ENCODE measurements at places on chromosomes 7 and 10.

- peak; percentile 39 for DNase-seq
Observed at GRCh38 chr10:127600479-127600878, 51.4 kb downstream of the NPS start.

DNA sequence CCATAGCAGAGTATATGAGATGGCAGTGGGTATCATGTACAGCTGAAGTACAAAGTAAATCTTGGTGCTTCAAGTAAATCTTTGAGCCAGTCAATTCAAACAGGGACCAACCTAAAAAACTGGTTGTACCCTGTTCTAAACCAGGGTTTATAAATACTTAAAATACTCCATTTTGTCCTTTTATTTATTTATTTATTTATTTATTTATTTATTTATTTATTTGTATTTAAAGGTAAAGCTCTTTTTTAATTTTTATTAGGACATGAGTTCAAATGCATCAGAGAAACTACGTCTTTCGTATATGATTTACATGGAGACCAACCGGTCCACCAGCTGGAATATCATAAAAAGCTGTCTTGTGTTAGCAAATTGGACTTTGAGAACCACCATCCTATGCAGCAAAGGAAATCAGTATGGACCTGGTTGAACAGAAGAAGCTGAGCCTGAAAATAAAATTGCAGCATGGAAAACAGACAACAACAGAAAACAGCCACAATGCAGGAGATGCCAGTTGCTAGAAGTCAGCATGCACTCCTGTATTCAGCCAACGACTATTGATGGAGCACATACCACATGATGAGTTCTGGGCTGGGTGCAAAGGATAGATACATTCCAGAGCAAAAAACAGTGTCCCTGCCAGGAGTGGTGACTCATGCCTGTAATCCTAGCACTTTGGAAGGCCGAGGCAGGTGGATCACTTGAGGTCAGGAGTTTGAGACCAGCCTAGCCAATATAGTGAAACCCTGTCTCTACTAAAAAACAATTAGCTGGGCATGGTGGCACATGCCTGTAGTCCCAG, 60.0 kb downstream of the PLXNA4 start:
- no peak for DNase-seq

DNA sequence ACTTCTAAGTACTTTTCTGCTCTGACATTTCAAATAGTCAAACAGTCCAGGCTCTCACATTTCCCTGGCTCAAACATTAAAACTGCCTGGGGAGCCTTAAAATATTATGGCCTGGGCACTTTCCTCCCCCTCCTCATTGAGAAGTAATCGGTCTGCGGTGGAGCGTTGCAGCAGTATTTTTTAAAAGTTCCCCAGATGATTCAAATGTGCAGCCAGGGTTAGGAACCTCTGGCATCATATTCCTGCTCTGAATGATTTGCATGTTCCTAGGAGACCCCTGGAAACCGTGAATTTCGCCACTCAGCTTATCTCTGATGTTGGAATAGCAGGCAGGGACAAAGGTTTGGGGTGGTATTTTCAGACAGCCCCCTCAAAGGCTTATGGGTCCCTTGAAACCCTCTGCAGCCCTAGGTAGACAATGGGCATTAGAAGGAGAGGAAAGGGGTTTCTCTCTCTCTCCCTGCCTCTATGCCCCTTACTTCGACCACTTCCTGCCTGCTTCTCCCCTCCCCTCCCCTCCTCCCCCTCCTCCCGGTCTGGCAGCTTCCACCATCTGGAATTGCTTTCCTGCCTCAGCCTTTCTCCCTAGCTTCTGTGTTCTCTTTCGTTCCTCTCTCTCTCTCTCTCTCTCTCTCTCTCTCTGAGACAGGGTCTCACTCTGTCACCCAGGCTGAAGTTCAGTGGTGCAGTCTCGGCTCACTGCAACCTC, 622.2 kb downstream of the GALNT17 start:
- peak; percentile 31 for DNase-seq

- DNase-seq = no peak
Observed at GRCh38 chr10:133046390-133046765, 41.3 kb upstream of the ADGRA1 start.

GRCh38 chr10:119919826-119920225, 27.3 kb downstream of the SEC23IP start:
- DNase-seq = no peak

- no peak for DNase-seq
Observed at GRCh38 chr10:110706690-110707098, 62.6 kb downstream of the RBM20 start.

DNA sequence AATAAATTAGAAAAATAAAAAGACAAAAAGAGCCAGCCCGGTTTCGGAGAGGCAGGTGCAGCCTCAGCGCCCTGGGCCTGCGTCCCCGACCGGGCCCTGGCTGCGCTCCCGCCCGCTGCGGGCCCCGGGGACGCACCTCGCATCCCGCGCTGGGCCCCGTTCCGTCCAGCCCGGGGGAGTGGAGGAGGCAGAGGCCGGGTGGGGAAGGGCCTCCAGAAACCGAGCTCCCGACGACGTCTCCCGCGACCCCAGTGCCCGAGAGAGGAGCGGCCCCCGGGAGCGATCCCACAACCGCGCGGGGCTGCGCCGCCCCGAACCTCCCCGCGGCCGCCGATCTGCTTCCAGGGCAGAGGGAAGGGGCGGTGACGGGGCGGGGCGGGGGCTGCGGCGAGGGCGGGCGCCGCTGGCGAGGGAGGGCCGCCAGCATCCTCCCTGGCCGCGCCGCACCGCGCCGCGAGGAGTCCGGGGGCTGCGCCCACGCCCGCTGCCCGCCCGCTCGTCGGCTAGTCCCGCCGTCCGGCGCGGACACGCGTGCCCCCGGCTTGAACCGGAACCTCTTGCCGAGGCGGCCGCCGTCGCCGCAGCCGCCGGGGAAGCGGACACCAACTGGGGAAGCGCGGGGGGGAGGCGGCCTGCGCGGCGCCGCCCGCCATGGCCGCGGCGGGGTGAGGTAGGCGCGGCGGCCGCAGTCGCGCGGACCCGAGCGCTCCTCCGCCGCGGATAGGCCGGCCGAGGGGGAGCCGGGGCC, at the start of gene CCNY:
Gene CCNY, plus strand, starts transcription at position 426 of the 748 bp plus-strand sequence. CDS start 545 bp downstream, outside the sequence.
- peak; percentile 89 for DNase-seq

DNA sequence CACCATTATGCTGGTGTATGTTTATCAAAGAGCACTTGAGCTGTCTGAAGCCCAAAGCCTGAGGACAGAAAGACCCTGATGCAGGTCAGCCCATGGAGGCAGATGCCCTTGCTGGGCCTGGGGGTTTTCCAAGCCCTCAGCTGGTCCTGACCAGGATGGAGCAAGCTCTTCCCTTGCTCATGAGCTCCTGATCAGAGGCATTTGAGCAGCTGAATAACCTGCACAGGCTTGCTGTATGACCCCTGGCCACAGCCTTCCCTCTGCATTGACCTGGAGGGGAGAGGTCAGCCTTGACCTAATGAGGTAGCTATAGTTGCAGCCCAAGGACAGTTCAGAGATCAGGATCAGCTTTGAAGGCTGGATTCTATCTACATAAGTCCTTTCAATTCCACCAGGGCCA, 13.0 kb downstream of the AQP1 start:
- DNase-seq = no peak

DNA sequence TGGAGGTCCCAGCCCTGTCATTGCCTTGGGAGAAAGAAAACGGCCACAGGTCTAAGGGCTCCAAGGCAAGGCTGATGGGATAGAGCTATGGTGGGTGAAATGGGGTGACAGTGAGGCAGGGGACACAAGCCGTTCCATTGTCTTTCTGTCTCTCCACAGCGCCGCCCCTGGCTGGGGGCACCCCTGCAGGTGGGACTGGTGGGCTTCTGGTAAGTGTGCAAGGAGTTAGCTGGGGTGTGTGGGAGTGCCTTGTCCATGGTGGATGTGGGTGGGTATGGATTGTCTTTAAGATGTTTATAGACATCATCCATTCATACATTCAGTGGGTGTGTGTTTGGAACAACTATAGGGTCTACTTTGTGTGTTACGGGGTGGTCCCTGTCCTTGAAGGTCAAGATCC, 7.5 kb downstream of the SFXN3 start:
- DNase-seq = no peak

DNA sequence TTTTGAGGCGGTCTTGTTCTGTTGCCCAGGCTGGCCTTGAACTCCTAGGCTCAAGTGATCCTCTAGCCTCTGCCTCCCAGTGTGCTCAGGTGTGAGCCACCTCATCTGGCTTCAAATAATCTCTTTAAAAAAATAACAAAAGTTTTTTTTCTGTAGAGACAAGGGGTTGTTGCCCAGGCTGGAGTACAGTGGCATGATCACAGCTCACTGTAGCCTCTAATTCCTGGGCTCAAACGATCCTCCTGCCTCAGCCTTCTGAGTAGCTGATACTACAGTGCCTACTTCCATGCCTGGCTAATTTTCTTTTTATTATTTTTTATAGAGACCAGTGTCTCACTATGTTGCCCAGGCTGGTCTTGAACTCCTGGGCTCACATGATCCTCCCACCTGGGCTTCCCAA, 11.7 kb downstream of the FOXK1 start:
- DNase-seq = no peak

- DNase-seq = no peak
Observed at GRCh38 chr7:157440346-157441022, 103.7 kb downstream of the DNAJB6 start.

GRCh38 chr7:138626846-138627245, 74.3 kb downstream of the SVOPL start:
- DNase-seq = no peak

- DNase-seq = no peak
Observed at GRCh38 chr10:11286261-11286852, 268.7 kb downstream of the CELF2 start.

GRCh38 chr7:82528577-82529310, 85.2 kb upstream of the CACNA2D1 start:
- DNase-seq = no peak

DNA sequence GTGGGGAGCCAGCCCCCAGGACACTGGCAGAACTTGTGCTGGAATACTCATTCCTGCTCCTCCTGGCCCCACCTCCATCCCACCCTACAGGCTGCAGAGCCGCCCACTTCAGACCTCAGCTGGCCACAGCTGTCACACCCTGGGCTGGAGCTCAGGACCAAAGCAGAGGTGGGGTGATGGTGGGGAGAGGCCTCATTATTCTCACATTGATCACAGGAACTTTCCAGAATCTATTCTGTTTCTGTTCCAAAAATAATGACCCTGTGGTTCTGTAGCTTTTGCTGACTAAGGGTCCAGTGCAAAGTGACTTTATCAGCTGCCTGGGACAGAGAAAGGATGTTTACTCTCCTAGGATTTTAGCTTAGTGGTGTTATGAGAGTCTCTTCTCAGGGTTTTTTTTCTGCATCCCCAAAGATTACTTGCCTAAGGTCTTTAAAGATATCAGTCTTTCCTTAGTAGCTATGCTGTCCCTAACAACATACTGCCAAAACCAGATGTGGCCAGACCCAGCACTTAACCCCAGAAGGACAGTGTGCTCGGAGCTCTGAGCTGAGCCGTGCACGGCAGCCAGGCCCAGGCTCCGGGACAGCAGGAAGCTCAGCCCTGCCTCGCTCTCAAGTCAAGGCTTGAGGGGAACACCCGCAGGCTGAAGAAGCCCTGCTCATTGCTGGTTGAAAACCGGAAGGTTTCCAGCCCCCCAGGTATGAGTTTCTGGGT, 223.3 kb downstream of the MLLT10 start:
- peak; percentile 45 for DNase-seq

- no peak for DNase-seq
Observed at GRCh38 chr7:73918926-73919693, 58.2 kb downstream of the TMEM270 start.

DNA sequence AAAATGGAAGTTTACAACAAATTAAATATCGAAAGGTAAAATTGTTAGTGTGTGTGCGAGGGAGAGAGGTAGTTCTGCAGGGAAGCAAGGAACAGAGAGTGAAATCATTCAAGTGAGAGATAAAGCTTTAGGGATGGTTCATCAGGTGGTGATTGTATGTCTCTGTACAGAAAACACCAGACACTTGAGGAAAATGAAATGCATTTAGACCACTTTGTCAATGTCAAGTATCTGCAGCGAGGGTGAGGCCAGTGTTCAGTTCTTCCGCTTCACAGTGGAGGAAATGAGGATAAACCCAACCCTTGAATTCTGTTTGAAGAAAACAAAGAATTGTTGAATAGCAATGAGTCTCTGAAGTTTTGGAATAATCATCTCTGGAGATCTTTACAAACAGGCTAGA, 14.4 kb upstream of the ITGB1 start:
- no peak for DNase-seq

DNA sequence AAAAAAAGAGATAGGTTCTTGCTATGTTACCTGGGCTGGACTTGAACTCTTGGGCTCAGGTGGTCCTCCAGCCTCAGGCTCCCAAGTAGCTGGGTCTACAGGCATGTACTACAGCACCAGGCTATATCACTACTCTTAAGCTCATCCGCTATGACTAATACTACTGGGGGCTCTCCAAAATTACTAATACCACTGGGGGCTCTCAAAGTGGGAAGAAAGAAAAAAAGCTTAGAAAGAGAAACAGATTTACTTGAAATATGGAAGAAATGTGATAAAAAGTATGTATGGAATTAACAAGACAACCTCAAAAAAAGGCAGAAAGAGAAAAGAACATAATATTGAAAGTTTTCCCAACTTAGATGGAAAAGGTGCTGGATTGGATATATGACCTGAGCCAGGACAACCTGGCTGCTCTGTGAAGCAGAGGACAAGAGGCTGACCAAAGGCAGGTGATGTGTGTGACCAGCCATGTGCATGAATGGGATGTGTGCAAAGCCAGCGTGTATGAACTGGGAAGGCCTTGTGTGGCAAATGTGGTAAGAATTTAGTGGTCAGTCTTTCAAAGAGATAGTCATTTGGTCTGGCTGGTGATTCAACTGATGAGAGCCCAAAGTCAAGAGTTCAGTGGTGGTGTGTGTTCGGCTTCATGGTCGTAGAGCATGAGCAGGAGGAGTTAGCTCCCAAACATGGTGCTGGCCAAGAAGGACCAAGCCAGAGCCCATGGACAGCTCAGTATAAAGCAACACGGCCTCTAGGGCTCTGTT, 232.4 kb upstream of the KLF14 start:
- no peak for DNase-seq

DNA sequence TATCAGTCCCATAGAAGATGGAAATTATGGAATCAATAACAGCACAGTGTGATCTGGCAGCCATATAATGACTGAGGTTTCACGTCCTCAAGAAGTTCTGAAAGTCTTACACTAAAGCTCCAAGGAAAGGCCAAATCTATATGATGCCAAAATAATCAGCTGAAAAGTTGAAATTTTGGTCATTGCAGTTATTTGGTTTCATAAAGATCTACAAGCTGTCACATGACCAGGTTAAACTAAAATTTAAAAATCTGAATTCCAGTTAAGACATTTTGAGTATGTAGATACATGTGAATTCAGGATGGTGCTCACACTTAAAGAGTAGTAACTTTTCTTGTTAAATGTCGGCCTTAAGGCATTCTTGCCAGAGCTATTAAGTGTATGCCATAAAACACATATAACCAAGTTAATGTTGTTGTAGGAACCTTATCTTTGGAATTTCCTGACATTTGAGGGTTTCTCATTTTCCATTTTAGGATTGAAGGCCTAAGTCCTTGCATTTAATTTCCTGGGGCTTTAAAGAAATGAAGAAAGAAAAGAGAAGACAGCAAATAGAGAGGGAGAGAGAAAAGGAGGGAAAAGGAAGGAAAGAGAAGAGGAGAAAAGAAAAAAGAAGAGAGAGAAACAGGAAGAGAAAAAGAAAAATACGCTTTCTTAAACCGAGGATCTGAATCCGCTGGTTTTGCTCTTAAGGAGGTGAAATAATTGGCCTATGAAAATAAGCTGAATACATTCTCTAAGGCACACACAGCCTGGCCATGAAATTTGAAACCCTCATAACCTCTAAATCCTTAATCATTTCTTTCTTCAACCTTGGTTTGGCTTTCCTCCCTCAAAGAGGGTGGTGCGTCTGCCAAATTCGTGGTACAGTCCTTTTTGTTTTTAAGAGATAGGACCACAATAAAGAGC, 43.8 kb downstream of the DENND2A start:
- peak; percentile 48 for DNase-seq
